Smooth muscle cell of the brain vasculature (primary cell): ENCODE measurements at places on chromosomes 4 and X.
A peak's percentile ranks its signal among the peaks of the same experiment; 100 is the strongest.

DNA sequence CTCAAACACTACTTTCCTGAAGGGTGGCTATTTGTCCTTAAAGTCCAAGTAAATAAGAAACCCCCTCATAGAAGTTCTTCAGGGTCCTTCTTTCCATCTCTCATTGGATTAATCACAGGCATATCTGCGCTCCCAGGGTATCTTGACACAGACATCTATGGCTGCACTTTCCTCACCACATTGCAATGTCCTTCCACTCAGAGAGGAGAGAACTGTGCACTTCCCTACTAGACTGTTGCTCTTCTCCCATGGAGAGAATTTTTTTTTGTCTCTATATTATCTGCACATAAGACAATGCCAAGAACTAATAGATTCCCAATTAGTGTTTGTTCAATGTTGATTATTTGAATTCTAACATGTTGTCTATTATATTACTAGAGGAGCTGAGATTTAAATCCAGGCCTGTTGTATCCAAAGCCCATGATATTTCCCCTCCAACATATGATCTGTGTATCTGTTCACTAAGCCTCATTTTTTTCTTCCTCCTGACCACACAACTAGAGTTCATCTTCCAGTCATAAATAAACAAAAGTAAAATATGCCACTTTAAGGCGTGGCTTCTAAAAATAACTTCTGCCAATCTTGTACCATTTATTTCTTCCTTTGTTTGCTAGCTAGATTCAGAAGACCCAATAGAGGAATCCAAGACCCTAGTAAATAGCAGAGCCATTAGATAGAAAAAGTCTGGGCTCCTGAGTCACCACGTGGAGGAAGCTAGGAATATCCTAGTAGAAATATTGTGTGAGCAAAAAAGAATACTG, 61.5 kb upstream of the FAM241A start:
- no peak for DNase-seq

GRCh38 chr4:153539422-153539821, 73.3 kb downstream of the TMEM131L start:
- no peak for DNase-seq

- no peak for DNase-seq
Observed at GRCh38 chr4:15132739-15133138, 130.5 kb downstream of the CPEB2 start.

DNA sequence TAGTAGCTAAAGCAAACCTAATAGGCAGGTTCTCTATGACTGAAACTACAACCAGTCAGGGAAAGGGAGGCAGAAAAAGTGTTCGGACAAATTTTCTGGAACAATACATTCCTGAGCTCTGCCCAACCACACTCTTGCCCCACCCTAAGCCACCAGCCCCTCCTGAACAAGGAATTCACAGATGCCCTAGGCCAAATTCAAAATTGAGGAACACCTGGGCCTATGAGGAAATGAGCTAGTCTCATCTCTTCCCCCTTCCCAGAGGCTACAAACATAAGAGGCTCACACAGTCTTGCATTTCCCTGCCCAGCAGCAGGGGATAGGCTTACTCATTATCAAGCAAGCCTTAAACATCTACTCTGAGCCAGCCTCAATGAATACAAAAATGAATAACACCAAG, 284.7 kb downstream of the ZNF674 start:
- no peak for DNase-seq

DNA sequence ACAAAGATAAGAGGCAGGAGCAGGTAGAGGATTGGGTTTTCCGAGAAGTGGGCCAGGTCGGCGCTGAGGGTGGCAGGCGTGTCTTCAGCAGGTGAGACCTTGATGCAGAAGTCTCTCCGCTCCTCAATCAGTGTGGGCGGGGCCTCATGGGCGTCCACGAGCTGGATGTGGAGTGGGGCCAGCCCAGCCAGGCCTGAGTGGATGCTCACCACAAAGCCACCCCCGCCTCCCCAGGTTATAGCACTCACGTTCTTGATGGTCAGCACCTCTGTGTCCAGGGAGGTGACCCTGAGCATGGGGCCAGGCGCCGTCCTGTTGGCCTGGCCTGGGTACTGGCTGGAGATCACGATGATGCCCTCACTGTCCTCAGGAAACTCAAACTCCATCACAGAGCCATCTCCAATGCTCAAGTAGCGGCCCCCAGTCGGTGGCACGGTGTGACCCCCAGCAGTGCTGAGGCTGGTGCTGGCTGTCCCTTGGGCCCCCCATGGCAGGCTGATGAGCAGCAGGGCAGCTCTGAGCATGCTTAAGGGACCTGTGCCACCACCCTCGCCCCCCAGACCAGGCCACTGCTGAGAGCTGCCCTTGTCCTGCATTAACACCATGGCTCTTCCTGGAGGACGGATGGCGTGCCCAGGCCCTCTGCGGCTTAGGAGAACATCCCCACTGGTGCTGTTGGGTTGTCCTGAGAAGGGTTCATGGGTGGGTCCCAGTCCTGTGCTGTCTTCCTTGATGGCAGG, 1.9 kb downstream of the SLC10A3 start:
- DNase-seq = no peak

GRCh38 chr4:22668702-22669101, 24.0 kb upstream of the GBA3 start:
- DNase-seq = no peak

DNA sequence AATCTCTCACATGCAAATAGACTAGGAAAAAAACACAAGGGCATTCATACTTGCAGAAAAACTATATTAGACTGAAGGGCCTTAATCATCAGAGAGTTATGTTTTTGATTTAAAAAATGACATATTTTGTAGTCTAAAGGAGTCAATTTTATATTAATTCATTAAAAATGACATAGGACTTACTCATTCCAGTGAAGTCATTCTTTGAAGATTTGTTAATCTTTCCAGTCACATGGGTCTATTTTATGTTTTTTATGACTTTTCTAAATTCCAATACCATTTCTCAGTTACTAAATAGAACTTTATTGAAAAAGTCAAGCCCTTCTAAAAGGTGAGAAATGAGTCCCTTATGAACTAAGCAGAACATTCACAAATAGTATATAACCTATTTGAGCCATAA, 743.8 kb upstream of the INTU start:
- no peak for DNase-seq

DNA sequence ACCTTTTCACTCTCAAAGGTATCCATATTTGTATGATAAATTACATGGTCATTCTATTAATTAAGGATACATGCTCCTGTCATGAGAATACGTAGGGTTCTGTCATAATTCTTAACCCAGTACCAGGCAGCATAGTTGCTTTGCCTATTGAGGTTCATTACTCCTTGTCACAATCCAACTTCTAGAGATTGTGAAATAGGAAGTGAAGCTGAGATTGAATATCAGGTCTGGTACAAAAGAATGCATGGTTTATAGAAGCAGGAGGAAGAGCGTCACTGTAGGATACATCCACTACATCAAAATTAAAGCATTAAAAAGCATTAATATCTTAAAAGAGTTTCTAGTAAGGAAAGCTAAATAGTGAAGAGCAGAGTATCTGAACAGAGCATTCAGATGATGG, 647.0 kb downstream of the IQCM start:
- no peak for DNase-seq

- no peak for DNase-seq
Observed at GRCh38 chrX:30573125-30573524, 4.4 kb downstream of the TASL start.

DNA sequence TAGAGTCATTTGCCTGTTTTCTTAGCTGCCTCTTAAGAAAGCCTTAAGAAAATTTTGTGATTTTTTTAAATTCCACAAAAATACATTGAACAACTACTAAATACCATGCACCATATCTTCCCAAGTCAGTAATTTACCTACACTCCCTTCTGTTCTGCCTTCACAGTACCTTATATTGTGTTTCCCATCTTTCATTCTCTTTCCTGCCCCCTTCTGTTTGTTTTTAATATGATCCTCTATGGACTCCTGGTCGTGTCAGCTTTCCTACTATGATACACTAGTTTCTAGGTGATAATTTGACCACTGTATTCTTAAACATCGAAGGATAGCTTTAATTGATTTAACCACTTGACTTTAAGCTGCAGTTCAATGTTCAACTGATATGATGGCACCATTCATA, 297.7 kb upstream of the HAND2 start:
- DNase-seq = no peak

DNA sequence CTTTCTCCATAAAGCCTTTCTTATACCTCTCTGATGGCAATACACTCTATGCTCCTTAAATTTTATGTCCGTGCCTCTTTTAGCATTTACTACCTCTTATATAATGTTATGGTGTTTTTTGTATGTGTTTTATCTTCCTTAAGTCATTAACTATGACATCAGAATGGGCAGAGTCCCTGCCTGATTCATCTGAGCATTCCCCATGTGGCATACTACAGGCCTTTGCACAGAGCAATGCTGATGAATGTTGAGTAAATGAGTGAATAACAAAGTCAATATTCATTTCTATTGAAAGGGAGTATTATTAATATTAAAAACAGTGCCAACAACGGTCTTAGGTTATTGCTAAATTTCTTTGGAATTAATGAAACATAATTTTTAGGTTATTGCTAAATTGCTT, 18.8 kb upstream of the RPS6KA3 start:
- DNase-seq = no peak

DNA sequence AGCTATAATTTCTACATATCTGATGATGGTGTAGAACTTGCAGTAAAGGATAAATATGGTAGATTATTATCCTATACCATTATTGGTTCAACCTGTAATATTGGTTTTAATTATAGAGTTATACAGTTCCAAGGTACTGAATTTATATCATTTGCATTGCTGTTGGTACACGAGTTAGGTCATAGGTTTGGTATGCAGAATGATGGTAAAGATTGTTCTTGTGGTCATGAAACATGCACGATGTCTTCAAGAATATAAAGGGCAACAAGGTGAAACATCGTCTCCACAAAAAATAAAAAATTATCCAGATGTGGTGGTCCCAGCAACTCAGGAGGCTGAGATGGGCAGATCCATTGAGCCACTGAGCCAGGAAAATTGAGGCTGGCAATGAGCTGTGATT, 99.6 kb downstream of the ADAM29 start:
- no peak for DNase-seq

DNA sequence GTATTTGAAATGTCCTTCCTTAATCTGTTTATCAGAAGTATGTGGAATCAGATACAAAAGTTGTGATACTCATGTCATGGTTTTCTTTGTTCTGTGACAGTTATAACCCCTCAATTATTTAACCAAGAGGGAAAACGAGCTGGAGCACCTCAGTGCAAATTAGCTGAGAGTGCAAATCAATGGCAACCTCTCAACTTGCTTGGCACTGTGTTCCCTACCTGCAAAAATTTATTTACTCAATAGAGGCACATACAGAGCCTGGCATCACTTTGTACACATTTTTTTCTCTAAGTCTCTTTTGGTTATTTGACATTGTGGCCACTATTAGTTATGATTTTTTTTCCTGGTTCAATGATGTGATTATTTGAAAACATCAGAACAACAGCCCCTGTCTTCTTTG, 186.2 kb downstream of the STIM2 start:
- no peak for DNase-seq

DNA sequence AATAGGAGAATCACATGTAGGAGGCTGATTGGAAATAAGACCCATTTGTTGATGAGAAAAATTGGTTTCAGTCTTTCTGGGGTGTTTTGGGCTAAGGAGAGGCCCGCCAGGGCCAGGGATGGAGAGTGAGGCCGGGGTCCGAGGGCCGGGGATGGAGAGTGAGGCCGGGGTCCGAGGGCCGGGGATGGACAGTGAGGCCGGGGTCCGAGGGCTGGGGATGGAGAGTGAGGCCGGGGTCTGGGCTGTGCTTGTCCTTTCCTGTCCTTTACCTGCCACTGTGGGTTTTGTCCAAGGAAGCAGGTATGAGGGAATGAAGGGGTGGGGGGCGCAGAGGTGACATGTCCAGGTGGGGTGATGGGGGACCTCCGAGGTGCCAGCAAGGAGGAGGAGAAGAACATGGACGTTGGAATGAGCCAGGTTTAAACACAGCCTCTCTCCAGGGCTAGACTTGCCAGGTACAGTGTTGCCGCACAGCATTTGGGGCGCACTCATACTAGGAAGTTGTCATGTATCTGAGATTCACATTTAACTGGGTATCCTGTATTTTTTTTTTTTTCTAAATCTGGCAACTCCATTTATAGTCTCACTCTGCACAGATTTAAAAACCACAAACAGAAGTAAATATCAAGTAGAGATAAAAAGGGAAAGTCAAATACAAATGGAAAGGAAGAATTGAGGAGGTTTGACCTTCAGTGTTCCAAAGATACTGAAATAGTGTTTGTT, 8.8 kb downstream of the RGS12 start:
- no peak for DNase-seq

- DNase-seq = no peak
Observed at GRCh38 chr4:157389741-157390140, 169.2 kb downstream of the GRIA2 start.

- no peak for DNase-seq
Observed at GRCh38 chrX:50762578-50762977, 51.4 kb downstream of the SHROOM4 start.

DNA sequence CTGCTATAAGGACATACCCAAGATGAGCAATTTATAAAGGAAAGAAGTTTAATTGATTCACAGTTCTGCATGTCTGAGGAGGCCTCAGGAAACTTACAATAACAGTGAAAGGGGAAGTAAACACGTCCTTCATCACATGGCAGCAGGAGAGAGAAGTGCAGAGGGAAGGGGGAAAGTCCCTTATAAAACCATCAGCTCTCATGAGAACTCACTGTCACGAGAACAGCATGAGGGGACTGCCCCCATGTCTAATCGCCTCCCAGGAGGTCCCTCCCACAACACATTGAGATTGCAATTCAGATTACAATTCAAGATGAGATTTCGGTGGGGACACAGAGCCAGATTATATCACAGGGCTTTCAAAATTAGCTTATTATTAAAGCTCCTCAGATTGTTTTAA, 209.5 kb upstream of the PPP3CA start:
- DNase-seq = no peak

DNA sequence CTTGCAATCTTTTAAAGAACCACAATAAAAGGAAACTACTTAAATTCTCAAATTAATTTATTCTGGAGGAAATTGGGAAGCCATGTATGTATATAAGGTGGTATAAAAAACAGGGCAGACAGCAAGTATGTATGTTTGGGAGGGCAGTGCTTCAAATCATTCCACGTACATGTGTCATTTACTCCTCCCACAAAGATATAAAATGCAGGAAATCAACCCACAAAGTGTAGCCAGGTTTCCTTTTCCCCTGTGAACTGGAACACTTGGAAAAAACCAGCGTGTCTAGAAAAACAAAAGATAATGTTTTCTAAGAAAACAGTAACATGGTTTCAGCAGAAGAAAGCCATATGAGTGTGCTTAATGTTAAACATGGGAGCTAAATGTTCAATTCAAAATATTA, 156.7 kb upstream of the FAM47A start:
- DNase-seq = no peak

DNA sequence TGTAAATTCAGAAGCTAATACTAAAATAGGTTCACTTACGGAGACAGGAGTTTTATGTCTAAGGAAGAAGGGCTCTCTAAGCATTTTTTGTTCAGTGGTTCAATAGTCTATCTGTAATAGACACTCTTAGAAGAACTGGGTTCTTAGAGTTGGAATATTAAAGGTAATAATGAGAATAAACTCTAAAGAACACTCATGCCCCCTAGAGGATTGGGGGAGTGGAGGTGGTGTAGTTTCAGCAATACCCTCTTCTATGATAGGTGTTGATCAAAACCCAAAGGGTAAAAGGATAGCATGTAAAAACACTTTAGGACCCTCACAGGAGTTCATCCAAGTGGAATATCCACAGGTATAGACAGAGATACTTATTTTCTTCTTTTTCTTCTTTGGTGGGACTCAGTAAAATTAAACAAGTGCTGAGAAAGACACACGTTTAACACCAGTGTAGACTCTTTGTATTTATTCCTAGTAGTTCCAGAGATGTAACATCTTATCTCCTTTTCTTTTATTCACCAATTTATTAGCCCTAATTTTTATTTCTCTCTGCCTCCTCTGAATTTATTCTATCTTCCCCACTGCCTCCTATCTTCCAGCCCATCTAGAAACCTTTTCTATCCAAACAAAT, 25.7 kb upstream of the MND1 start:
- peak; percentile 28 for DNase-seq
